ENCODE measurements at places on chromosomes 12 and 14. TPM values are rescaled to one million over a fixed set of nuclear protein-coding genes. Genes with fewer than 3 reads are reported as not detected.

Gene IL31
- total RNA-seq = not detected

Gene TROAP
- total RNA-seq = 2.5 TPM

Gene GSG1
- 0.29 TPM for total RNA-seq

Gene CLEC12A
- total RNA-seq = 0.29 TPM

Gene DTX1
- under 0.01 TPM for total RNA-seq

Gene GPX2
- not detected for total RNA-seq

Gene GLI1
- 0.29 TPM for total RNA-seq

Gene KCNMB4
- total RNA-seq = under 0.01 TPM

Gene EIF2S3B
- 2.9 TPM for total RNA-seq

Gene FOXG1
- under 0.01 TPM for total RNA-seq

Gene INHBC
- total RNA-seq = not detected

Gene PTGR2
- 6.5 TPM for total RNA-seq

Gene LRIG3
- total RNA-seq = 96.1 TPM

Gene GALNT16
- 4.1 TPM for total RNA-seq

Gene JPH4
- not detected for total RNA-seq

Gene PAH
- not detected for total RNA-seq

Gene PTCSC3
- total RNA-seq = not detected

Gene NAV3
- 107 TPM for total RNA-seq

Gene KLRC1
- not detected for total RNA-seq

Gene GUCY2C
- not detected for total RNA-seq

Gene SLC25A47
- total RNA-seq = not detected

Gene ANKS1B
- 2.2 TPM for total RNA-seq

Gene AICDA
- total RNA-seq = not detected

Gene ACTR10
- total RNA-seq = 71.9 TPM

Gene OR6C76
- total RNA-seq = not detected

Gene CCDC197
- total RNA-seq = not detected

Gene IPO4
- 47.0 TPM for total RNA-seq

Gene RPGRIP1
- under 0.01 TPM for total RNA-seq

Gene CD4
- total RNA-seq = 15.0 TPM

Gene EXOC3L4
- not detected for total RNA-seq

Gene TSPAN19
- total RNA-seq = not detected

Gene DHRS4L2
- total RNA-seq = 9.7 TPM

Gene TDRD9
- total RNA-seq = 1.1 TPM

Gene RBM25
- 32.9 TPM for total RNA-seq

Gene FBLN5
- total RNA-seq = 27.7 TPM

Gene ARHGAP9
- 0.36 TPM for total RNA-seq

Gene GPATCH2L
- total RNA-seq = 43.8 TPM

Gene KERA
- not detected for total RNA-seq

Gene PIWIL1
- not detected for total RNA-seq

Gene NRL
- total RNA-seq = 1.5 TPM

Gene OR6C4
- not detected for total RNA-seq

Gene WNT5B
- total RNA-seq = 59.0 TPM

Gene SYNDIG1L
- total RNA-seq = not detected

Gene LYSET
- total RNA-seq = 11.5 TPM

Gene CLEC4D
- not detected for total RNA-seq

Gene IL26
- 2.4 TPM for total RNA-seq

Gene TTC6
- under 0.01 TPM for total RNA-seq
